Stimulated activated CD4-positive, alpha-beta T cell treated with anti-CD3 and anti-CD28 coated beads, Interleukin-1b, Interleukin-23, amount 100 ng/mL, for 24 hours (primary cell): ENCODE measurements at places on chromosomes 6 and 20.

DNA sequence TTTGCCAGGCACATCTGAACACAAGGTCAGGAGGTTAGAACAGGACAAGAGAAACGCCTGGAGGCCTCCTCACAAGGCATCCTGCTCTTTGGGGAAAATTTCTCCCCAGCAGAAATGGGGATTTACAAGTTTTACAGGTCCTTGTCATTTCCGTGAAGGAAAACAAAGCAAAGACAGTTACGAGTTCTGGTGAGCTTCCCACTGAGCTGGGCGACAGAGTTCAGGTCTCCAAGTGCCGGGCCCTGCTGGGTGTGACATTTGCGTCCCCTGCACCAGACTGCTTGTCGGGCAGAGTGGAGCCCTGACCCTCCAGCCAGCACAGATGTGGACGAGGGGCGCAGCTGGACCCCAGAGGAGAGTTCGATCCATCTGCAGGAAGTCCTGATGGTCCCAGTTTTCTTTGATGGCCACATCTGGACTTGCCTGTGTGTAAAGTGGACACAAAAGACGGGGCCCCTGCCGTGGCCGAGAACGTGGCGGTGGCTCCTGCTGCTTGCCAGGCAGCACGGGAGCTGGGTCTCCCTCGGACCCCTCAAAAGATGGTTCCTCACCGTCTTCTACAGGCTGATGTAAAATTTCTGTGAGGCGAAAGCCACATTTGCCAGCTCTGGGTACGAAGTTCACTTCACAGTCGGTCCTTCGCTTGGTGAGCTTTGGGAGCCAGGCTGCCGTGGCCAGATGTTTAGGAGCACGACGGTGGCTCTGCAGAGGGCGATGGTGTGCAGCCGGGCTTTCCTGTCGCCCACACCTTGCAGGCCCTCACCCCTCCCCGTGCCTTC, 5.2 kb upstream of the ADRM1 start:
- DNase-seq, result no peak

DNA sequence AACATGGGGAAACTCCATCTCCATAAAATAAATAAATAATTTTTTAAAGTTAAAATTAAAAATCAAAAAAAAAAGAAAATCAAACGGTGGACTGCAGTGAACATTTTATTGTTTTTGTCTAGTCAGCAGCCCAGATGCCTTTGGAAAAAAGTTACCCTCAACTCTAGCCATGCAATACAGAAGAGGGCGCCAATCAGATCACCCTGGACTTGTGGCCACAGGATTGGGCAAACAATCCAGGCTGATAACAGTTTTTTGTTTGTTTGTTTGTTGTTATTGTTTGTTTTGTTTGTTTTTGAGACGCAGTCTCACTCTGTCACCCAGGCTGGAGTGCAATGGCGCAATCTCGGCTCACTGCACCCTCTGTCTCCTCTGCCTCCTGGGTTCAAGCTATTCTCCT, 30.5 kb upstream of the NELFCD start:
- DNase-seq, result no peak

DNA sequence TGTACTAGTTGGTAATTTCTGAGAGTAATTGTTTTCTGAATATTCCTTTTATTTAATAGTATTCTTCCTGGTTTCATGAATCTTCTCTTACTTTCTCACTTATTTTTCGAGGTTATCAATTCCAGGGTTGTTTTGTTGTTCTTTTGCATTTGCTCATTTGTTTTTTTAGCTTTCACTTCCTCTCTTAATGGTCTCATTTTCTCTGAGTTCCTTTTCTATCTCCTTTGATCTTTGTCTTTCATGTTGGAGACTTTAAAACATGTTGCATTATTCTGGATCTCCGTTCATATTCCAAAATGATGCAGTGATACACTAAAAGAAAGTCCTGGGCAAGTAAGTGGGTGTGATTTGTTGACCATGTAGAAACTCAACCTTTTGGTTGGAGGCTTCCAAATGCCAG, 345.3 kb upstream of the SLC35B3 start:
- no peak for DNase-seq

GRCh38 chr6:55034752-55035151, 139.6 kb upstream of the HCRTR2 start:
- no peak for DNase-seq

DNA sequence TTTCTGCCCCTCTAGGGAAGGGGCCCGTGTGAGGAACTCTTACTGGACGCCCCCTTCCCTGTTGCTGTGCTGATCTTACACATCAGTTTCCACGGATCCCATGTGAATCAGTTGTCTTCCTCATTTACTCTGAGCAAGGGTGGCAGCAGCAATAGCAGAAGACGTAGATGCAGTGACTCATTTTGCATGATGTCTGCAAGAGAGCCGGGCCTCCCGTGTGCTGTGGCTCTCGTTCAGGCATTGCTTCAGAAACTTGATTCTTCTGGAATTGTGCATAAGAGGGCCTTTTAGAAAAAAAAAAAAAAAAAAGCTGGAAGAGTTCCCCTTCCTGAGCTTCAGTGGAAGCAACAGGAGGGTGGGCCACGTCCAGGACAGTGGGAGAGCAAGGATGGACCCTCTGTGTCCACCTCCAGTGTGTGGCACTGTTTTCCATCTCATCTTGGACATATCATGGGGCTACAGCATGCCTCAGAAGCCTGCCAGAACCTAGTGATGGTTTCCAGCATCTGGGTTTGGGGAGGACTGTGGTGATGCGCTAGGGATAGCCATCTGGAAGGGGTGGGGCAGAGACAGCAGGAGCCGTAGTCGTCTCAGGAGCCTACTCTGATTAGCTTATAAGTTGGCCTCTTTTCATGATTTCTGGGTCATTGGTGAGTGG, 62.1 kb downstream of the FOXO3 start:
- no peak for DNase-seq

- DNase-seq, result no peak
These were observed 1249.0 kb upstream of the CITED2 start for GRCh38 chr6:140623498-140623897.
